ENCODE measurements at places on chromosomes 6 and 20.

DNA sequence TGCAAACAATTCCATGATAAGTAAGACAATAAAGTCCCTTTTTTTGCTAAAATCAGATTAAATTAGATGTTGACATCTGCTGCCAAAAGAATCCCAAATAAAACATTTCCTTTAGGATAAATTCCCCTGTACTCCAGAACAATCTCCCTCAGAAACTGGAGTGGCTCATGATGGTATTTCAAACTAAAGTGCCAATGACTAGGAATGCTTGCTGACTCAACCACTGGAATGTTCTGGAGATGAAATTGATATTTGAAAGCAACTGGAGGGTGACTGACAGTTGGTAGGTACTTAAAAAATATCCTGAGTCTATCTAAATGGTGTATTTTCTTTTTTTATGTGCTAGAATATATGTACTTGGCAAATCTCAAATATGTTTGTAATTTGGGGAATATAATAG is 350.1 kb upstream of the TSHZ2 start:
- DNase-seq, result no peak

DNA sequence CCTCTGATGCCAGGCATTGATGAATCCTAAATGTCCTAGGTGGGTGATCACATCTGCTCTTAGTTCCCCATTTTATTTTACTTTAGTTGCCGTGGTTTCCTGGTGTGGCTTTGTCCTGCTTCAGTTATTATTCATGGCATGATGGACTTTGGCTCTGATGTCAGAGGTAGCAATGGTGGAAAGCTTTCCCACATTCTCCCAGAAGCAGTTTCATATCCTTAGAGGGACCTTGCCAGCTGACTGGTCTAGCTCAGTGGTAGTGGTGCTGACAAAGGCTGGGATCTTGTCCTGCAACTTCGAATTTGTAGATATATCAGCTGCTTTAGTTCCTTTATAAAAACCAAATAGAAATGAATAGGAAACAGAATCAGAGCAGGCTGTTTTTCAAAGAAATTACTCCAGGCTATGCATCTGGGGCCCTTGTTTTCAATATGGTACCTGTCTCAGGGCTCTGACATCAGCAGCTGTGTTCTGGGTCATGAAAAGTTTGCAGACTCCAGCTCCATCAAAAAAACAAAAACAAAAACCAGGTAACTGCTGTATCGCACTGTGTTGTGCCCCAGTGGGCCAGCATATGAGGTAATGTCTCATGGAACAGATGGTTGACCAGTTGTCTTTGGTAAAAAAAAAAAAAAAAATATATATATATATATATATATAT is 133.7 kb downstream of the PLCB4 start:
- no peak for DNase-seq

DNA sequence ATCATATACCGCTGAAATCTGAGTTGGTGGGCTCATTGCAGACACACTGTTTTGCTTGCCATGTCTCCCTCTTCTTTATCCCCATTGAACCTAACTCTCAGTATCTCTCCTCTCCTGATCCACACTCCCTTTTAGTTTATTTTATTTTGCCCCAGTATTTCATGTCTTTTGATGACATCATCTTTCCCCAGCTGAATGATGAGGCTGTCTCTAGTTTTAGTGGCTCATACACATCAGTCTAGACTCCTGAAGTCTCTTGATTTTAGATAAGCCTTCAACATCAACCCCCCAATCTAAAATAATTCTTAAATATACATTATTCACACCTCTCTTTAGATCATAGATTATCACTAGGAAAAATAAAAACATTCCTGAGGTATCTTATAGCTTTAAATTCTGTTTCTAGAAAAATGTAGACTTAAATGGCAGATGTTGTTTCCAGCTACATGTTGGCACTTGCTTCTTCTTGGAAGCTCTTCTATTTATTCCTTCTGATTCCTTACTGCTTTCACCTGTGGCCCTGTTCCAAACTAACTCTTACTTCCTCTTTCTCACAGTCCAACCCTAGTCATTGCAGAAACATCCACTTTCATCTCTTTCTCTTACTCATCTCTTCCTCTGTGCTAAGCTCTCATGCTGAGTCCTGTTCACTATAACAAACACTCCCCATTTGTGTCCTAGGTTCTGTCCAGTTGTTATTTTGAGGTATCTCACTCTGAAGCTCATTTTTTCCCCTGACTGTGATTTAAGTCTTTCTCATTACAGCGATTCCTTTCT is 191.9 kb upstream of the SLC35B3 start:
- DNase-seq, result no peak

DNA sequence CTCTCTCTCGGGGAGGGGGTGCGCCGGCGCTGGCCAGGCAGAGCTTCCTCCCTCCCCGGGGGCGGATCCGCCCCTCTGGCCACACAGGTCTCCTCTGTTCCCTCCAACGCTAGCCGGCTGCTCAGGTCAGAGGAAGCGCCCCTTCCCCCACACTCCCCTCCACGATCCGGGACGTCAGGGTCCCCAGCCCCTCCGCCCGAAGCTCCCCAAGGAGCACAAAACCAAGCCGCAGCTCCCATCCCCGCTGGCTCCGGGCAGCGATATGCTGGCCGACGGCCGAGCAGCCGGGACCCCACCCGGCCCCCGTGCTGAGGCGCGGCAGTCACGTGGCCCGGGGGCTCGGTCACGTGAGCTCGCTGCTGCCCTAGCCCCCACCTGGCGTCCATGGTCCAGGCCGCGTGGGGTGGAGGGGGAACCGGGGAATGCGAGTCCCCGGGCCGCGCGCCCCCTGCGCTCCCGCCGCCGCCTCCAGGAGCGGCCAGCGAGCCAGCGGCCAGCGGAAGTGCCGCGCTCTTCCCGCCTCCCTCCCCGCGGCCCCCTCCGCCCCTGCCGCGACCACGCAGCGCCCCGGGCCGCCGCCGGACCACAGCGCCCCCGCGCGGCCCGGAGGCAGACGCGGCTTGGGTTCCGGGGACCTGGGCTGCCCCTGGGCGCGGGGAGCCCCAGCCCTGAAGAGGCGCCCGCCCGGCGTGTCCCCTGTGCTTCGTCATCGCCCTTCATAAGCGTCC is at the start of gene SLC35B2:
SLC35B2 (minus strand) TSS at position 504 of the 728 bp plus-strand sequence; CDS start at position 386, 118 bp downstream.
- peak; percentile 82 for DNase-seq

GRCh38 chr20:37475252-37475651 is 45.8 kb upstream of the NNAT start:
- no peak for DNase-seq

GRCh38 chr6:91694016-91694654 is 1107.3 kb upstream of the MAP3K7 start:
- no peak for DNase-seq

DNA sequence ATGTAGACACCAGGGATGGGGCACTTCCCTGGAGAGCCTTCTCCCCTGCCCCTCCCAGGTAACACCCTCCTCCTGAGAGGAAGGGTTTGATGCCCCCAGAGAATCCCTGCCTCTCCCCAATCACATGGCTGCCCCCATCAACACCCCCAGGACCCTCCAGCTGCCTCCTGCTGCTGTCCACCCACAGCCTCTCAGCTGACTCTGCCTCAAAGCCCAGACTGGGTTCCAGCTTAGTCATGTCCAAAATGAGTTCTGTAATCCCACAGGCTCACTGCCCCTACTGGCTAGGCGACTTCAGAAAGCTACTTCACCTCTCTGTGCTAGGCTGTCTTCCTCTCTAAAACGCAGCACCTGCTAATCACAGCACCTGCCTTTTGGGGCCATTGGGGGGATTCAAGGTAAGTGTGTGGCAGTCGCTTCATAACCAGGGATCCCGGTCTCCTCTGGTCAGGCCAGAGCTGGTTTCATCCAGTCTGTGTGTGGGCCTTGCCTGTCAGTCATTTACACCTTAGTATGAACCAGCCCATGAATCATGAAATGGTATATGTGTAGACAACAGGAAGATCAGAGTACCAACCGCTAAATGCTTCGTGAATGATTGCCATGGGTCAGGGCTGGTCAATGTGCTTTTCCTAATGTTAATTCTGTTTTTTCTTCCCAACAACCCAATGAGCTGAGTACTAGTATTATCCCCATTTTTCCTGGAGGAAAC is 40.4 kb downstream of the TFEB start:
- no peak for DNase-seq

DNA sequence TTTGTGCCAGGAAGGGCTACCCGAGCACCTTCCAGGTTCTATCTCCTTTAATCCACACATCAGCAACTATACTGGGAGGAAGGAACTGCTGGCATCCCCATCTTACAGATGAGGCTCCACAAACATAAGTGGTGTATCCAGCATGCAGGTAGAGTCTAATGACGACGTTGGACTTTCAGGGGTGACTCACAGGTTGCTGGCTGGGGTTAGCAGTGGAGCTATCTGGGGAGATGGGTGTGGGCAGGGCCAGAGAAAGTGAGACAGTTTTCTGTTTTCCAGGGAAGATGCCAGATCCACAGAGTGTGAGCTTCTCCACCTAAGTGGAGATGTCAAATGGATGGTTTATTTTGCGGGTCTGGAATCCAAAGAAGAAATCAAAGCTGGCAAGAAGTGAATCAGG is 31.8 kb downstream of the CDH22 start:
- no peak for DNase-seq

- DNase-seq, result no peak
These were observed 24.2 kb upstream of the TPD52L1 start for GRCh38 chr6:125129354-125129753.
